Stimulated activated CD4-positive, alpha-beta T cell treated with anti-CD3 and anti-CD28 coated beads, Interleukin-1b, Interleukin-23, amount 100 ng/mL, for 4 hours (primary cell): ENCODE measurements at places on chromosomes 11 and 22.

DNA sequence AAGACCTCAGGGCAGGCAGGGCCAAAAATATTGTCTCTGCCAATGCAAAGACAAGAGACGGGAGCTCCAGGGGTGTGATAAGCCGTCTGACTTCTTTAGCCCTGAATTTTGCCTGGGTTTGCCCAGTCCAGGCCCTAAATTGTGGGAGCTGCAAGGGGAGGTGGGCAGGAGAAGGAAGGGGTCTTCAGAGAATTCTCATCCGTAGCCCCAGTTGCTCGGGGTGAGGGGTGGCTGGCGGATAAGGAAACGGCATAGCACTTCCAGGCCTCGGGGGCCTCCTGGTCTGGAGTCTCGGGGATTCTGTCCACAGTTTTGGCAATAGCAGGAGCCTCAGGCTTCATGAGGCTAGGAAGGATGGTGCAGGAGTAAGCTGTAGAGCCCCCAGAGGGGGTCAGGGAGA is 7.4 kb downstream of the CD5 start:
- no peak for DNase-seq

DNA sequence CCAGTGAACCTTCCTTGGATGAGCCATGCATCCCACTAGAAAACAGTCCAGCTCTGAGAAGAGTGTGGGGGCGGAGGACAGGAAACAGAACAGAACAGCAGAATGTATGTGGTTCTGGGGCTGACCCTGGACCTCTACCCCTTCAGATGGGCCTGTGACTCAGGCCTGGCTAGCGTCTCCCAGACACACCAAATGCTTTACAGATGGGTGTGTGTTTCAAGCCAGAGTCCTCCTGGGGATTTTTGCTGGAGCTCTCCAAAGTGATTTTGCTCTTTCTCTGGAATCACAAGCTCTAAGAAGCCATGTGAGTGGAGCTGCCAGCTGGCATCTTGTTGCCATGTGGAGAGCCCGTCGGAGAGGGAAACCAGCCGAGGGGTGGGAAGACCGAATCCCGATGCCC is 13.2 kb upstream of the C1QTNF4 start:
- no peak for DNase-seq

DNA sequence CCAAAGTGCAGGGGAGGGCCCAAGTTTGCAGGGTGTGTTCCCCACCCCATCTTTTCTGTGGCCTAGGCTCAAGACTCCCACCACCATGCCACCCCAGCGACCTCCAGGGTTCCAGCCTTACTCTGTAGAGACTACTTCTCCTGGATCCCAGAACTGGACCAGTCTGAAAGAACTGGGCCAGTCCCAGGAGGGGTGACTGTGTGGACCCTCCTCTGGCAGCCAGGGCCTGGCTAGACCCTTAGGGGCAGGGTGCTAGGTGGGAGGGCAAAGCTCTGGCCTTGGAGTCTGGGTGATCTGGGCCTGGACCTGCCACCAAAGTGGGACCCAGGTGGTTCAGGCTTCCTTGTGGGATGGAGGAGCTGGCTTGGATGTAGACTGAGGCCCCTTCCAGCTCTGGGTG is 41.8 kb upstream of the ACCSL start:
- DNase-seq = no peak

- DNase-seq = no peak
Observed at GRCh38 chr22:19524170-19525115, at the start of gene CLDN5. TSS of gene CLDN5 (minus strand) at chr22:19524410. CDS start at chr22:19524255, 155 bp downstream.

GRCh38 chr22:48842976-48843375 is 984.7 kb downstream of the BRD1 start:
- DNase-seq = no peak

GRCh38 chr11:125412509-125412908 is 83.6 kb downstream of the FEZ1 start:
- DNase-seq = no peak

- DNase-seq = no peak
Observed at GRCh38 chr11:100214791-100215190, 472.3 kb upstream of the ARHGAP42 start.

DNA sequence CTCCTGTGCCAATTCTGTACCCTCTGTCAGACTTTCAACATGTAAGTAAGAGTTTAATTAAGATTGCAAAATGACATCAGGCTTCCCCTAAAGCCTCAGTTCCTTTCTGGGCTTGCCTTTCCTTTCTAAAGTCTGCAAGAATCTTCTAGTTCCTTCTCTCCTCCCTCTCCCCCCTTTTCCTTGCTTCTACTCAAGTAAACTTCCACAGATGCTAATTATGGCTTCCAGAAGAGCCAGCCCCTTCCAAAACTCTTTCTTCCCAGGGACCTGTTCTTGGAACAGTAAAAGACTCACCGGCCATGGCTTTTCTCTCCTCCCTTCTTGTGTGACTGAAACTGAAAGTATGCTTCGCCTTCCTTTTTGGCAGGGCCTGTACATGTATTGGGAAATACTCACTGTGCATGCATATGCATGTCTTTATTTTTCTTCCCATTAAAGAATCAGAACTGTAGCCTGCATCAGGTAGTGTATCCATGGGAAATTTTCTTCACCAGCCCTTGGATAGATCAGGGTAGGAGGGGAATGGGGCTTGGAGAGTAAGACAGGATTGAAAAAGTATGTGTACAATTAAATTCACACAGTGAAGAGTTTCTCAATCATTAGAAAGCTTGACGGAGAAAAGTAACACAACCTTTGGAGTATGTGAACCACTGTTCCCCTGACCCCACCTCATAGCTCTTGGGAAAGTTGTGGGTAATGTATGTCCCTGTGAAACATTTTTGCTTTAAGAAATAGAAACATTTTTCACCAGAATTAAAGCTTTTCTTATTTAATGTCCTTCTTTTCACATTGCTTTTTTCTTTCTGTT is at the start of gene CASP1:
CASP1 (minus strand) TSS at position 332 of the 808 bp plus-strand sequence; CDS start at position 301, 31 bp downstream.
- DNase-seq = no peak

DNA sequence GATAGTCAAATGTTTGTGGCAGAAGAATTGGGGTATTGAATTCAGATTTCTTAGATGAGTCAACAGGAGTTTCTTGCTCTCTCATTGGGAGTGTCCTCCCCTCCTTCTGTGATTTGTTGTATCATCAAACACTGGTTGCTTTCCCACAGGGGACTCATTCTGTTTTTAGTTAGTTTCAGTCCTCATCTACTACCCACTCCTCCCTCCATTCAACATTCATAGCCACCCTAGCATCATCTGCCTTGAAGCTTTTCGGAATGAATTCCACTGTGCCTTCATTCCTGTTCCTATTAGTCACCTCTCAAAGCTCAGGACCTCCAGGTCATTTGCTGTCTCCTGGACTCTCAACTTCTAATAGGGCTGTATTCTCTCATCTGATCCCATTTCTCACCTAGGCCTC is 31.5 kb upstream of the RAB38 start:
- DNase-seq = no peak

GRCh38 chr11:36441610-36442208 is 68.4 kb downstream of the TRAF6 start:
- DNase-seq = no peak

DNA sequence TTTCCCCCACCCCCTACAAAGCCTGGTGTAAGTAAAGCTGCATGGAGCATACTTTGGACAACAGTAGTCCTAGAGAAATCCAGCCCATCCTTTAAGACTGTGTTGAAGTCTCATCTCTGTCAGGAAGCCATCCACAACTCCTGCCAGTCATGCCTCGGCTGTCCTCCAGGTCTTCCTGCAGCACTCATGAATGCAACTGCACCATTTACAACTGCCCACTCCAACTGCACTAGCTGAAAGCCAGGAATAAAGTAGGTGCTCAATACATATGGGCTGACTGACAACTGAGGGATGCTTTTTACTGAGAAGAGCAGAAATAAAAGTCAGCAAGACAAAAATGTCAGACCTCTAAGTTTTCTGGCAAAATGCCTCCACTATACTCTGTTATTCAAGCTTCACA is 27.4 kb downstream of the IL18BP start:
- DNase-seq = no peak

- DNase-seq = no peak
Observed at GRCh38 chr22:37164505-37164887, 14.8 kb upstream of the IL2RB start.

DNA sequence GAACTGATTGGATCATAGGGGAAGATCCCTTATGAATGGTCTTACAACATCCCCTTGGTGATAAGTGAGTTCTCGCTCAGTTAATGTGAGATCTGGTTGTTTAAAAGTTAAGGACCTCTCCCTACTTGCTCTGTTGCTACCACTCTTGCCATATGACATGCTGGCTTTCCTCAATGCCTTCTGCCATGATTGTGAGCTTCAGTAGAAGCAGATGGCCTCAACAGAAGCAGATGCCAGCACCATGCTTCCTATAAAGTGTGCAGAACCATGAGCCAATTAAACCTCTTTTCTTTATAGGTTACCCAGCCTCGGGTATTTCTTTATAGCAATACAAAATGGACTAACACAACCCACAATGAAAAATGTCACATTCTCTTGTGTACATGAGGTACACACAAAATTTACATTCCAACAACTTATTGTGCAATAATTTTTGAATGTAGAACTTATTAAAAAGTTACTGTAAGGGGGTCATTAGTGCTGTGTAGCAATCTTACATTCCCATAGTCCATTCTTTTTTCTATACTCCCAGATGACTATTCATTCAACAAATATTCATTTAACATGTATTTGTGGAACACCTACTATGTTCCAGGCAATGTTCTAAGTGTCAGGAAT is 10.3 kb downstream of the CYP2R1 start:
- no peak for DNase-seq

DNA sequence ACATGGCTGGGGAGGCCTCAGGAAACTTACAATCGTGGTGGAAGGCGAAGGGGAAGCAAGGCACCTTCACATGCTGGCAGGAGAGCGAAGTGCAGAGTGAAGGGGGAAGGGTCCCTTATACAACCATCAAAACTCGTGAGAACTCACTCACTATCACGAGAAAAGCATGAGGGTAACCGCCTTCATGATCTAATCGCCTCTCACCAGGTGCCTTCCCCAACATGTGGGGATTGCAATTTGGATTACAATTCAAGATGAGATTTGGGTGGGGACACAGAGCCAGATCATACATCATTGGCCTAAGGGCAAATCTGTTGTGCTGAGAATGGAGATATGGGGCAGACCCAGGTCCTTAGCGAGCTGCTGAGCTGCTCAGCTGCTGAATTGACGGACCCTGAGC is 13.1 kb downstream of the C1QTNF6 start:
- DNase-seq = no peak

GRCh38 chr22:16973591-16974297 is 34.3 kb downstream of the GAB4 start:
- DNase-seq = no peak
